ENCODE measurements at places on chromosomes 1 and 21.

DNA sequence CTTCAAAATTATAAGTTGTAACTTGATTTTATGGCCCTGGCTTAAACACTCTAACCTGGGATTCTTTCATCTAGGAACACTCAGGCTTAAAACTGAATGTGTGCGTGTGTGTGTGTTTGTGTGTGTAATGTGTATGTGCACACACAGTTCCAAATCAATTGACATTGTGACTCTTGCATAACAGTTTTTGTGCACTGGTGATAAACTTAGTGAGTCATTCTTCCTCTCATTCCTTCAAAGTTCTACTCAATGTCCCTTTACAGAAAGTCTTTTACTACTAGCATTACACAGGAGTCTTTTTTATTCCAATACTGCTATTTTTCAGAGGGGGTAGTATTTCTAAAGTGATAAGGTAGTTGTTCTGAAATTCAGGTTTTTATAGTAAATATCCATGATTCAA lies 943.6 kb downstream of the KCNT2 start:
- DNase-seq: no peak

DNA sequence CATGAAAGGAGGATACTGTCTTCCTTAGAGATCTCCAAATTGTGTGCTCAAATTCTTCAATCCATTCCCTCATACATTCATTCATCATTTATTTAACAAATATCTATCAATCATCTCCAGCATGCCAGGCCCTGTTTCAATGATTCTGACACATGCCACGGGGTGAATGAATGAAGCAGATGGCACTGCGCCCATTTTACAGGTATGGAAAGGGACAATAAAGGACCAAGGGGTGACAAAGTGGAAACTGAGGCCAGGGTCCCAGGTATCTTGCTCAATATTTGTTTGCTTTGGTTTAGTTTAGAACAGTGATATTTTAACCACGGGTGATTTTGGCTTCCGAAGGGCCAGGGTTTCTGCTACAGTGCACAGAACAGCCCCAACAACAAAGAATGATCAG lies 321.6 kb upstream of the RUNX1 start:
- no peak for DNase-seq

DNA sequence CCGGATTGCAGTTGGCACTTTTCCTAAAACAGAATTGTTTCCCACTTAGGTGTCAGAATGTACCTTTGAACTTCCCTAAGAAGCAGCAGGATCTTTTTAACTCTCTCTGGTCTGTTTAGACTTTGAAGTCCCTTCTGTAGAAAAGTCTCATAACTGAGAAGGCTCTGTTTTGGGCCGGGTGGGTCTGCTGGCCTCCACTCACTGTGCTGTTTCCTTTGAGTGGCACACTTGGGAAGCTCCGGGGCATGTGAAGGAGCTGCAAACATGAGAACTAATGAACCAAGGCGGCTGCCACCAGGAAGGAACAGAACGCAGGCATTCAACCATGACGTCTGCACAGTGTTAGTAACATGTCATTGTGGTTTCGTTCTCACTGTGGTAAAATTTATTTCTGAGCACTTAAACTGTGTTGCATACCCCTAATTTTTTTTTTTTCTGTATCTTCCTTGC lies 19.5 kb upstream of the NCMAP start:
- DNase-seq: no peak

DNA sequence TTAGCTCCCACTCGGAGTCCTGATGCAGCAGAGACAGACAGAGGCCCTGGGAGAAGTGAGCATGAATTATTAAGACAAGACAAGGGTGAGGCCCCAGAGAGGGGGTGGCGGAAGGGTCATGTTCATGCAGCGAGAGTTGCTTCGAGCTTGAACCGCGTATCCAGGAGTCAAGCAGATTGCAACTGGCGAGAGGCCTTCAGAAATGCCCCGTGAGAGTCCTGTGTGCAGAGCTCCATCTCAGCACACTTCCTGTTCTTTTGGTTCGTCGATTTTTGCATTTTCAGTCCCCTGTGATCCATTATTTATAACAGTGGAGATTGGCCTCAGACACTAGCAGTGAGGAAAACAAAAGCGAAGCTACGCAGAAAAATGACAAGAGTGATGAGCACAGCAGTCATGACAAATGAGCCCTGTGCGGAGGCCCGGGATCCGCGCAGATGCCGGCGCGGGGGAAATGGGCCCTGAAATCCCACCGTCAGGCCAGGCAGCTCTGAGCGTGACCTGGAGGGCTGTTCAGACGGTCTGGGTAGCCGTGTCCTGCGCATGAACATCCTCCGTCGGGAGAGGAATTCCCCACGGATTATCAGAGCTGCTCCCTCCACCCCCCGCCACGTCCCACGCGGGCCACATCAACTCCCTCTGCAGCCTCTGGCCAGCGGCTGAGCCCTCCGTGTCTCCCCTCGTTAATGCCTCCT lies 15.0 kb downstream of the PDE9A start:
- DNase-seq: no peak

- DNase-seq: no peak
Observed at GRCh38 chr1:235712812-235713211, 63.2 kb upstream of the GNG4 start.

DNA sequence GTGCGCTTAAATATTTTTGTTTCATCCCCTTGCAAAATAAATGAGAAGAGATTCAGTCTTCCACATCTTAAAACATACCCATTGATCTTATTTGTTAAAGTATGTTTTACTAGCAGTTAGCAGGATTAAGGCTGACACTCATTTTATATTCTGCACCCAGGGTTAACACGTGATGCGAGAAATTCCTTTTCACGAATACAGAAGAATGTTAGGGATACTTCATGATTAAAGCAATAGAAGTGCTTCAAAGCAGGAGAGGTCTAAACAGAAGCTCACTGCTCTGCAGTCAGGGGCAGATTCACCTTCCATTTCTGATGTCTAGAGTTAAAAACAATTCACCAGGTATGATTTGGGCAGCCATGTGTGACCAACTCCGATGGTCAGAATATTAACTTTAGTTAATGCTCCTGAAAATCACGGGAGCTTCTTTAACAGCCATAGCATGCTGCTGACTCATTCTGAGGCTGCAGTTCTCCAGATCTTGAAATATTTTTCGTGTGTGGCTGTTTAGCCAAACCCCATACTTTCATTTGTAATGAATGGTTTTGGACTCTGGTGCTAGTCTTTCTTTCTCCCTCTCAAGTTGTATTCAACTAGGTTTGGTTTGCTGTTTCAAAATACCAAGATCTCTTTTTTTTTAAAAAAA lies 19.7 kb downstream of the BCAR3 start:
- DNase-seq: no peak

DNA sequence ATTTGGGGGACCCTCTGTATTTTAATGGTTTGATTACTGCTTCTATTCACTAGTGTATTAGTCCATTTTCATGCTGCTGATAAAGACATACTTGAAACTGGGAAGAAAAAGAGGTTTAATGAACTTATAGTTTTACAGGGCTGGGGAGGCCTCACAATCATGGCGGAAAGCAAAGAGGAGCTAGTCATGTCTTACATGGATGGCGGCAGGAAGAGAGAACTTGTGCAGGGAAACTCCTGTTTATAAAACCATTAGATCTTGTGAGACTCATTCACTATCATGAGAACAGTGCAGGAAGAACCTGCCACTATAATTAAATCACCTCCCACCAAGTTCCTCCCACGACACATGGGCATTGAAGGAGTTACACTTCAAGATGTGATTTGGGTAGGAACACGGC lies 464.5 kb upstream of the RGS18 start:
- DNase-seq: no peak

- DNase-seq: no peak
Observed at GRCh38 chr1:207971331-207972219, 60.6 kb upstream of the CD34 start.

- no peak for DNase-seq
Observed at GRCh38 chr1:7382971-7383370, 388.1 kb upstream of the VAMP3 start.

DNA sequence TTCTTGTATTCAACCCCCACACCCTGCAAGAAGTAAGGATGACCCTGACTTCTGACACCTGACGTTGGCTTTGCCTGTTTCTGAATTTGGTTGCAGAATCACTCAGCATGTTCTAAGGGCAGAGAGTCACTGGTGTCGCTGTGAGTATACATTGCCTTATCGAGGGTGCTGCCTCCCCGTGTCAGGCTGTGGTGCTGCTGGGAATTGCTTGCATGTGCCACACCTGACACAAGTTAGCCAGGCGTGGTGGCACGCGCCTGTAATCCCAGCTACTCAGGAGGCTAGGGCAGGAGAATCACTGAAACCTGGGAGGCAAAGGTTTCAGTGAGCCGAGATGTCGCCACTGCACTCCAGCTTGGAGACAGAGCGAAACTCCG lies 45.9 kb downstream of the WDR4 start:
- no peak for DNase-seq

GRCh38 chr1:40155910-40156309 lies 5.3 kb upstream of the RLF start:
- no peak for DNase-seq

GRCh38 chr1:167482184-167482583 lies 36.1 kb downstream of the CD247 start:
- no peak for DNase-seq

- no peak for DNase-seq
Observed at GRCh38 chr1:173117108-173117633, 66.4 kb upstream of the TNFSF18 start.

DNA sequence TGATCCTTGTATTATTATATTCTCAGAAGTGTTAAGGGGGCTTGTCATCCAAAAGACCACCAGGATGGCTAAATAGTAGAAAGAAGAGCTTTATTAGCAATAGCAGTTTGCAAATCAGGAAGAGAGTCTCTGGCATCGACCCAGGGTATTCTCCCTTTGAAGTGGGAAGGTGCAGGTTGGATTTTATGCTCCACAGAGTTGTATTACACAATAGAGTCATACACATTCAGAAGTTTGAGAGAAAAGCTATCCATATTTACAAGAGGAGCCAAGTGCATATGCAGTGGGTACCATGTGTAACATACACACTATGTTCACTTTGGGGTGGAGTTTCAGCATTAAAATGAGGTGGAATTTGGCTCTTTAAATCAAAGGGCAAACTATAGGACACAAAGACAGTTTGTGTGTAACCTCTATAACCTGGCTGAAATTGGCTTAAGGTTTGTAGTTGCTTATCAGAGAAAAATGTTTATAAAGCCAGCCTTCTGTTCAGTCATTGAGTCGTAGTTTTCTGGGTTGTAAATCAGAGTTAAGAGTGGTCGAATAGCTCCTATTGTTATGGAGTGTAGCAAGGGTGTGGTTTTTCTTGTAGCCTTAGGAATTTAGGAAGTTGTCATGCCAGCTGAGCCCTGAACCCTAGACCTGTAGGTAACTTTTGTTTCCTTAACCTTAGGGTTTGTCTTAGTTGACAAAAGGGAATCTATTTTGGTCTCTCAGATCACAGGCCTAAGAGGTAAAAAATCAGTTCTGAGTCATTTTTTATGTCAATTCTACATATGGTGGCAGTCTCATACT lies 125.3 kb downstream of the DNM3 start:
- no peak for DNase-seq

GRCh38 chr1:151313501-151313900 lies 13.7 kb downstream of the PI4KB start:
- DNase-seq: no peak

- DNase-seq: no peak
Observed at GRCh38 chr1:160560045-160560705, 19.1 kb downstream of the CD84 start.

DNA sequence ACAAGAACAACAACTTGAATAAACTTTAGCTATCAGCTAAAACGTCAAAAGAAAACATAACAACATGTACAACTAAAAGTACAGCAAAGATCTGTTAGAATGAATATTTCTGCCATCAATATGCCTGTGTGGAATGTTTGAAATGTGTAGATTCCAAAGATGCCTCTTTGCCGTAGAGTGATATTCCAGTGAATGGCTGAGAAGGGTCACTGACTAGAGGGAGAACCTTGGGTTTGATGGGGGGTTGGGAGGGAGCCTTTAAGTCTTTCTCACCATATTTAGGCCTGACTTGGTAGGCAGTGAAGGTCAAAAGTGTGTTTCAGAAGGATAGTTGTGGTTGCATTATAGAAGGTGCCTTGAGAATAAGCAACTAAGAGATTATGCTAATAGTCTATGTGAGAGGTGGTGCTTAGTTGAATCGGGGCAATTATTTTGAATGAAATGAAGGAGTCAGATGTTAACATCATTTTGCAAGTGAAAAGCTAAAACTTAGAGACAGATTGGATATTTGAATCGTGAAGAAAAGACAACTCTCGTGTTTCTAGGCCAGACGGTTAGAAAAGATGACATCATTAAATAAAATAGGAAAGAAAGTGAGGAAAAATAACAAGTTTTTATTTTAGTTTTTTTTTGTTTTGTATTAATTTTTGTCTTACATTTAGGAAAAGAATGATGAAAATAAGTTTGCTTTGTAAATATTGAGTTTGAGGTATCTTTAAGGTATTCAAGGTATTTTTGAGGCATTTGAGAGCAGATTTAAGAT lies 53.8 kb downstream of the PLA2G4A start:
- DNase-seq: no peak

DNA sequence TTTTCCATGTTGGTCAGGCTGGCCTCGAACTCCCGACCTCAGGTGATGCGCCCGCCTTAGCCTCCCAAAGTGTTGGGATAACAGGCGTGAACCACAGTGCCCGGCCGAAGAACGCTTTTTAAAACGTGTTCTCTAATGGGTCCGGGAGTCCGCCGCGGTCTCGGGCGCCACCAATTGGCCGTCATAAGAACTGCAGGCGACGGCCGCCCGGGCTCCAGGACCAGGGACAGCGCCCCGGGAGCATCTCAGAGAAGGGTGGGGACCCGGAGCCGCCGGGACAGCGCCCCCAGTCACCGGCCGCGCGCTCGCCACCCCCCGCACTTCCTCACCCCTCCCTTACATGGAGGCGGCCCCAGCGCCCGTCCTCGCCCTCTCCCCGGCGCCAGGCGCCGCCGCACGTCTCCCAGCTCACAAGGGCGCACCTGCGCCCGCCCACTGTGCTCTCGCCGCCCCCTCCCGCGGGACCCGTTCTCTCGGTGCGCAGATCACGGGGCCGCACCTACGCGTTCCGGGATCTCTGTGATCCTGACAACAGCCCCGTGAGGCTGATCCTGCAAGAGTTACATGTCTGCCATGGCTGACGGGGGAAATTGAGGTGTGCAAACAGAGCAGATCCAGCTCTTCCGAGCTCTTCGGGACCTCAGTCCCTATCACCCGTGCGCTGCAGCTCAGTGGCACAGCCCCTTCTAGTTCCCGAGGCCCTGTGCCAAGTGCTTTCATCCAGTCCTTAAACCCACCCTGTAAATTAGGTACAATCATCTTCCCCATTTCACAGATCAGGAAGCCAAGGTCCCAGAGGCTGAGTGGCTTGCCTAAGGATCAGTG lies 9.8 kb downstream of the RAP1GAP start:
- DNase-seq: peak; percentile 56

DNA sequence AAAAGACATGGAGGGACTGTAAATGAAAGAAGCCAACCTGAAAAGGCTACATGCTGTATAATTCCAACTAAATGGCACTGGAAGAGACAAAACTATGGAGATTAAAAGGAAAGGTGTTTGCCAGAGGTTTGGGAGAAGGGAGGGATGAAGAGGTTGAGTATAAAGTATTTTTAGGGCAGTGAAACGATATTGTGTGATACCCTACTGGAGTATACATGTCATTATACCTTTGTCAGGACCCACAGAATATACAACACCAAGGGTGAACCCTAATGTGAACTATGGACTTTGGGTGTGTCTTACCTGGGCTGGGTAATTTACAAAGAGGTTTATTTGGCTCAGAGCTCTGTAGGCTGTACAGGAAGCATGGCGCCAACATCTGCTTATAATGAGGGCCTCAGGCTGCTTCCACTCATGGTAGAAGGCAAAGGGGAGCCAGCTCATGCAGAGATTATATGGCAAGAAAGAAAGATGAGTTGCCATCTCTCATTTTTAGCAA lies 73.4 kb downstream of the CD2 start:
- DNase-seq: no peak

GRCh38 chr1:117664314-117664713 lies 58.5 kb downstream of the TENT5C start:
- DNase-seq: no peak

- DNase-seq: no peak
Observed at GRCh38 chr1:8239039-8239305, 78.9 kb upstream of the SLC45A1 start.

All from NCI-H1105 (cell line).